ENCODE measurements at places on chromosomes 11 and 22.

DNA sequence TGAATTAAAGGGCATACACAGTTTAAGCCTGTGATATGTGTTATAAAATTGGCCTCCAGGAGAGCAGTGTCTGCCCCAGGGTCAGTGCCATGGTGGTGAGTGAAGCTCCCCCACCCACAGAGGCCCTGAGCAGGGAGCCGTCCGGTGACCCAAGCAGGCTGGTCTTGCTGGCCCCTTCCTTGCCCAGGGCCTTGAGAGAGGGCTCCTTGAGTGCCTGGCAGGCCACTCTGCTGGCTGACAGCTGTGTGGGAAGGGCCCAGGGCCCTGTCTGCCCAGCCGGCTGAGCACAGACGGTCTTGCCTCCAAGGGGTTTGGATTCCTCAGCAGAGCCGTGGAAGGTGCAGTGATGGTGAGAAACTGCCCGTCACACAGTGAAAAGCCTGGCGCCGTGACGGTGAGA is 25.9 kb downstream of the PTDSS2 start:
- no peak for DNase-seq

DNA sequence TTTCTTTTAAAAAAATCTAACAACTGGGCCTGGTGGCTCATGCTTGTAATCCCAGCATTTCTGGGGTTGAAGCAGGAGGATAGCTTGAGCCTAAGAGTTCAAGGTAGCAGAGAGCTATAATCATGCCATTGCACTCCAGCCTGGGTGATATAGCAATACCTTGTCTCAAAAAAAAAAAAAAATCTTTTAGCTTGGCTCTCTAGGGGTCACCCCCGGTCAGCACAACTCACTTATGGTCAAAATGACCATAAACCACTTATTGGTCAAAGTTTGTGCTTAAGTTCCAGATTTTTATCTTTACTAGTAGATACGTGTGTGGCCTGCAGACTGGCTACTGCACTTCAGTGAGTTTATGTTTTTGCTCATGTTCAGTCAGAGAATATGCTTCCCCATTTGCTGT is 6.3 kb upstream of the SPDYC start:
- no peak for DNase-seq

GRCh38 chr11:64204464-64204989 is 2.0 kb upstream of the FERMT3 start:
- peak; percentile 90 for DNase-seq

GRCh38 chr11:83649528-83649855 is 363.3 kb upstream of the CCDC90B start:
- no peak for DNase-seq

GRCh38 chr11:72671152-72672099 is 2.8 kb downstream of the PDE2A start:
- no peak for DNase-seq
